ENCODE measurements at places on chromosomes 4 and X.
A peak's percentile ranks its signal among the peaks of the same experiment; 100 is the strongest.

DNA sequence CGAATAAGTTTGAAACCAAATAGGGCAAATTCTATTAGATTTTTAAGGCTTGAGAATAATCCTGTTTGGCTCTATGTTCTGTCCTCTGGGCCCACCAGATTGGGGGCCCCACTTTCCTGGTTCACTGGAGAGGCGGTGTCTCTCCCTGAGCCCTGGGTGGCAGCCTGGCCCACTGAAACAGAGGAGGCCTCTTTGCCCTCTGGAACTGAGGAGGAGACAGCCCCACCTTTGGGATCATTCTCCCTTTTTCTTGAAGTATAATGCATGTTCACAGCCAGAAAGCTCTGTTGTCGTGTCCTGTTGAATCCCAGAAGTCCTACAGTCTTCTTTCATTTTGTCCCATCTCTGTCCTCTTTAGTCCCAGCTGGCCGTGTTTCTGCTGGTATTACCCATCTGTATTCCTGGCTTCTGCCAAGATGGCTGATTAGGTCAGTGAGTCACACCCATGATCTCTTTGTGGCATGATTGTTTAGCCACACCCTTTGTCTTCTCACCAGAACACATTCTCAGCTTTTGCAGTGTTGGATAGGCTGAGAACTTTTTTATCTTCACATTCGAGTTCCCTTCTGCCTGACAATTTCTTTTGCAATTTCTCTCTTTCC, 8.1 kb upstream of the TBC1D25 start:
- peak; percentile 62 for DNase-seq

DNA sequence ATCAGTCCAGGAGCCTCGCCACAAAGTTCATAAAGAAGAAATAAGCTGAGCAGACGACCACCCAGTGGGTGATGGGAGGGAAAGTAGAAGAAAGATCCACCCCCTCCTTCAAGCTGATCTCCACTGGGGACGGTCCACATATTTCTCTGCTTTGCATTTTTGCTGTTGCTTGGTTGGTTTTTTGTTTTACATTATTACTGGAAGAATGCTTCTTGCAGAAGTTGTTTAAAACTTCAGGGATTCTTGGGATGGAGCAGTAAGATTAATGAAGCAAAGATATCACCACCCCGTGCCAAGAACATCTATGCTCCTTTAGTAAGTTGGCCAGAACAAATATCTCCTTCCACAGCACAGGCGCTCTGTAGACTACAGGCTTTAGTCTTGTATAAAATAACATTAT, 30.1 kb downstream of the LGI2 start:
- no peak for DNase-seq

- no peak for DNase-seq
Measured at GRCh38 chr4:79661196-79661595, 253.2 kb upstream of the GK2 start.

- DNase-seq, result no peak
Measured at GRCh38 chr4:40289366-40290188, 45.6 kb upstream of the CHRNA9 start.

- DNase-seq, result no peak
Measured at GRCh38 chr4:39280770-39281169, 85.4 kb downstream of the RFC1 start.

- peak; percentile 95 for DNase-seq
Measured at GRCh38 chr4:6909113-6909969, at the start of gene TBC1D14. TSS of gene TBC1D14 (plus strand) at chr4:6909826. CDS start at chr4:6923390, 13,564 bp downstream.

DNA sequence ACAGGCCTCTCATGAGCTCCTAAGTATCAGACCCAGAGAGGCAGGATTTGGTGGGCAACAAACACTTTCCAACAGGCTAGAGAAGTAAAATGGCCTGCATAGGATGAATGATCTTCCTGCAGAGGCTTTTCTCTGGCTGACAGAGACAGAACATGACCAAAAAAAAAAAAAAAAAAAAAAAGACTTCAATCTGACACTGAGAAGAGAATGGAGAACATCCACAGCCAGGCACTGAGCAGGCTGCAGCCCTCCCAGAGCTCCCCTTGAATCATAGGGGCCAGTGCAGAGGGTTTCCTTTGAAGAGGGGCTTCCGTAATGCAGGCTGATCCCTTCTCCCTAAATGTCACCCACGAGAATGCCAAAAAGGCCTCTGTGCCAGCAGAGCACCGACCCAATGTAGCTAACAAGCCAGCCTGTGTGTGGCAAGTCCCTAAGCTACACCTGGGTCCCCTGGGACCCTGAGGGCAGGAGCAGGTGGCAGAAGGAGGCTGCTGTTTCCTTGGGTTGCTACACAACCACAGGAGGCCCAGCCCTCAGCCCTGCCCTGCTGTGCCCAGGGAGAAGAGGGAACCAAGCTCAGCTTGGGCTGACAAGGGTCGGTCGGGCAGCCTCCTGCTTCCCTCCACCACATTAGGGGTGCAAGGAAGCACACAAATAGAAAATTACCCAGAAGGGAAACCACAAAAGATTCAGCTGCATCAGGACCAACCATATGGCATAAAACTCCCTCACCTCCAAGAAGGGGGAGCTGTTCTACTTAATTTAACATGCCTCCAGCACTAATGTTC, 55.6 kb downstream of the MAP7D2 start:
- no peak for DNase-seq

- peak; percentile 84 for DNase-seq
Measured at GRCh38 chr4:156615066-156615531, 356.5 kb downstream of the PDGFC start.

DNA sequence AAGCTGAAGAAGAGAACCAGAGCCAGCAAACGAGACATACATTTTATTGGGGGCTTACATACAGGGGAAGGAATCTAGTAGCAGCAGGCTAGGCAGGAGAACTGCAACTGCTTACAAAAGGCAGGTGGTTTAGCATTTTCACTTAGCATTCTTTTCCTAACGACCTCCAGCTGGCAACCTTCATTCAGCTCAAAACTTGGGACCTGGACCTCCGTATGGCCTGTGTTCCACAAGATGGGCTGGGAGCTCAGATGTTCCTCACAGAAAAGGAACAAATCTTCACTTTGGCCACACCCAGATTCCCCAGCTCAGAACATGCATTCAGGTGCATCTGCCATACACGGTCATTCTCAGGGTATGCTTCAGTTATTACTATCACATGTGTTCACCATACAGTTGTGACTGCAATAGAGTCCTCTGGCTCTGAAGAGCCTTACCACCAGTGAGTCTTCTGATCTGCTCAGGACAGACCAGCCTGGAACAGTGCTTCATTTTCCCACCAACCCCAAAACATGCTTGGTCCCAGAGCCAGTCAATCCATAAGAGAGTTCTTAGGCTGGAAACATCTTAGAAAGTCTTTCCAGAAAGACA, 29.6 kb upstream of the AP1AR start:
- no peak for DNase-seq

GRCh38 chrX:11422525-11422857, 129.3 kb downstream of the AMELX start:
- DNase-seq, result no peak

DNA sequence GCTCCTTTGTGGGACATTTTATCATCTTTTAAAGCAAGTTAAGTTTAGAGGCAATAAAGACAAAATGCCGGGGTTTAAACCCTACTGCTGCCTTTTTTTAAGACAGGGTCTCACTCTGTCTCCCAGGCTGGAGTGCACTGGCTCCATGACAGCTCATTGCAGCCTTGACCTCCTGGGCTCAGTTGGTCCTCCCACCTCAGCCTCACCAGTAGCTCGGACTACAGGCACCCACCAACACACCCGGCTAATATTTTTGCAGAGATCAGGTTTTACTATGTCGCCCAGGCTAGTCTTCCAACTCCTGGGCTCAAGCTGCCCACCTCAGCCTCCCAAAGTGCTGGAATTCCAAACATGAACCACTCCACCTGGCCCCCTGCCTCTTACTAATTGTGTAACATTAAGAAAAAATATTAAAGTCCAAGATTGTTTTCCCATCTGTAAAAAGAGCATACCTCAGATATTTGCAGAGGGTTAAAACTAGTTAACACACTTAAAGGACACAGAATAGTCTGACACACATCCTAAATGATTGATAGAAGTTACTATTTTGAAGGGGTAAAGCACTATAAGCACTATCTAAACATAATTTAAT, 9.8 kb downstream of the HNRNPD start:
- DNase-seq, result no peak

GRCh38 chr4:18454349-18454748, 432.8 kb upstream of the LCORL start:
- DNase-seq, result no peak

- no peak for DNase-seq
Measured at GRCh38 chr4:2848449-2848848, 4.8 kb downstream of the ADD1 start.

DNA sequence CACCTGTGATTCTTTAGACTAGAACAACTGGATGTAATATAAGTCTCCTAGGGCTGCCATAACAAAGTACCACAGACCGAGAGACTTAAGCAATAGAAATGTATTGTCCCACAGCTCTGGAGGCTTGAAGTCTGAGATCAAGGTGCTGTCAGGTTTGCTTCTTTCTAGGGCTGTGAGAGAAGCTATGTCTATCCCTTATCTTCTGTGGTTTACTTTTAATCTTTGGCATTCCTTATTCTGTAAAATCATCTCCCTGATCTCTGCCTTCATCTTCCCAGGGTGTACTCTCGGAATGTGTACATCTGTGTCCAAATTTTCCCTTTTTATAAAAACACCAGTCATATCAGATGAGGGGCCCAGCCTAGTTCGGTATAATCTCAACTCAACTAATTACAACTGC, 10.3 kb upstream of the HOPX start:
- DNase-seq, result no peak

DNA sequence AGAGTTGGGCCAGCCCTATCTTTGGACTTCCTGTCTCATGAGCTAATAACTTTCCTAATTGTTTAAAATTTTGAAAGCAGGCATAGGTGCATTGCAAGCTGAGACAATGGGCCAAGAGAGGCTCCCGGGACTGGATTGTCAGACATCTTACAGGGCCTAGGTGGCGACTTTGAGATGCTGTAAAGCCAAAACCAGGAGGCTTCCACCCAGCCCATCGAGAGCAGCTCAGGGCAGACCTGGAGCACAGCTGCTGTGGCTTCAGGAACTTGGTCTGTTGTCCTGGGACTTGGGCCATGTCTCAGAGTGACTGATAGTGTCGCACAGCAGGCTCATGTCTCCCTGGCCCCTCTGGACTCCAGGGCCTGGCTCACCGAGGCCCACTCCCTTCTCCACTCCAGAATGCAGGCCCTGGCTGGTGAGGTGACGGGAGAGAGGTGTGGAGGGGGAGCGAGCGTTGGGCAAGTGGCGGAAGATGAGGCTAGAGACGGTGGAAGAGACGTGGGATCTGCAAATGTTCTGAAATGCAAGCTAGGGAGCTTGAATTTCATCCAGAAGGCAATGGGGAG, 24.1 kb upstream of the MTM1 start:
- DNase-seq, result no peak

GRCh38 chr4:69104719-69105275, 8.5 kb downstream of the UGT2B7 start:
- DNase-seq, result no peak

GRCh38 chr4:68410643-68411042, 36.6 kb upstream of the TMPRSS11E start:
- DNase-seq, result no peak

DNA sequence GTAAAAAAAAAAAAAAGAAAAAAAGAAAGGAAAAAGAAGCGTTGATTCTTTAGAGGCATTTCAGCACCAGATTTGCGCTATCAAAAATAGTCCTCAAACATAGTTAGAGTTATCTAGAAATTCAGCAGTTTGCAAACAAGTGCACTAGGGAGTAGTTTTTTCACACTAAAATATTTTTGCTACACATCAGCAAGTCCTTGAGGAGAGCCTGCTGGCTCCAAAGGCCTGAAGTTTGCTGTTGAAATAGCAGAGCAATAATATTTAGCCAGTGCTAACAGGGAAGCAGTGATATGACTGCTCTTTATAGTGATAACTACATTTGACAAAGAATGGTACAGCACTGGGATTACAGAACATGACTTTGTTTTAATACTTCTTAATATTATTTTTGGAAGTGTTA, 472.2 kb downstream of the PCDH7 start:
- no peak for DNase-seq

- no peak for DNase-seq
Measured at GRCh38 chrX:31024866-31025265, 47.0 kb downstream of the FTHL17 start.

GRCh38 chr4:102641793-102642192, 119.0 kb downstream of the MANBA start:
- DNase-seq, result no peak

GRCh38 chr4:54447304-54447703, 210.5 kb upstream of the KIT start:
- DNase-seq, result no peak

GRCh38 chr4:107616838-107617389, 103.1 kb downstream of the PAPSS1 start:
- no peak for DNase-seq

- DNase-seq, result no peak
Measured at GRCh38 chr4:94852616-94853015, 94.9 kb downstream of the BMPR1B start.

GRCh38 chr4:82681754-82682153, 116.8 kb downstream of the SCD5 start:
- DNase-seq, result no peak

GRCh38 chr4:54050214-54050904, 14.0 kb downstream of the CHIC2 start:
- DNase-seq, result peak; percentile 7

DNA sequence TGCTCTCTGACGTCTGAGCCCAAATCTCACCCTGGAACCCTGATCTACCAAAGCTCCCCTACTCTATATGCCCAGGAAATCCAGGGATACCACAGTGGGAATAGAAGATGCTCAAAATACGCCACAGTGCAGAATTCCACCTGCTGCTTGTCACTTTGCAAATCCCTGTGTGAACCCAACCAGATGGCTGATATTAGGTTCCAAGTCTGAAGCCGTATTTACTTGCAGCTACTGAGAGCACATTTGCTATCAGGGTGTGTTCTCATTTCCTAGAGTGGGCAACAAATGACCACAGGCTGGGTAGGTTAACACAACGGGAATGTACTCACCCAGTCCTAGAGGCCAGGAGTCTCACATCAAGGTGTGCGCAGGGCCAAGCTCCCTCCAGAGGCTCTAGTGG, 126.8 kb downstream of the MXRA5 start:
- DNase-seq, result no peak

All from AG08395 (cell line).